Stimulated activated memory B cell treated with anti-CD40 and anti-IgM and Interleukin-4, amounts not matched to agents 10 μg/mL and 1 μg/mL and 100 μg/mL, for 72 hours (primary cell): ENCODE measurements at places on chromosomes 2 and 18.

GRCh38 chr2:20744366-20745335 lies 77.7 kb downstream of the GDF7 start:
- peak overlapping the region; percentile 3 for H3K27ac ChIP-seq
- peak; percentile 78 for ATAC-seq
- no peak overlapping the region for H3K4me3 ChIP-seq

DNA sequence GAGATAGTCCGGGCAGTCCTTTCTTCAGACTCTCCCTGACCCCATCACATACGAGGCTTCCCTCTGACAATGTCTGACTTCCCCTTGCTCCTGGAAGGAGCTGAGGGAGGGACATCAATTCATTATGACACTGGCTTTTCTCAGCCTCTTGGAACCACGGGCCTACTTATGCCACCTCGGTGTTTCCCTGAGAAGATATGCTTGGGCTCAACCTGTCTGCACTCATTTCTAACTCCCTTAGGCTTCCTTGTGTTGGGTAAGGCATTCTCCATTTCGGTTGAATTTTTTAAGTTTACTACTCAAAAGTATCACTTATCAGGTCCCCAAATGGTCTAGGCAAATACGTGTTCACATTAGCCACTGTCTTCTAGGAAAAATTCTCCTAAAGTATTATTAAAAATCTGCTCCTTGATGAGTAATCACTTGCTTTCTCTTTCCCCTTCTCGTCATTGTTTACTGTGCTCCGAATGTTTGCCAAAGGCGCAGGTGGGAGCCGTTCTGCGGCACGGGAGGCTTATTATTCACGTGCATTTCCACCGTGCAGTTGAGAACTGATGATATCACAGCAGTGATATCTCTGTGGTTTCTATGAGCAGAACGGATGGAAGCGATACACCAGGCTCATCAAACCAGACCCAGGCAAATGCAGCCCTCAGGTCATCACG lies 33.1 kb downstream of the ARL4C start:
- H3K4me1 ChIP-seq, result peaks cover 11% of the 10 kb centered on the region
- no peaks in the 10 kb centered on the region for H3K27me3 ChIP-seq
- no peak overlapping the region for H3K27ac ChIP-seq
- ATAC-seq, result no peak
- H3K36me3 ChIP-seq, result no peaks in the 10 kb centered on the region

- H3K4me3 ChIP-seq, result peak overlapping the region; percentile 50
- no peak for ATAC-seq
These were observed 57.8 kb upstream of the KIF5C start for GRCh38 chr2:148817210-148817708.

GRCh38 chr2:205698286-205699268 lies 16.3 kb downstream of the NRP2 start:
- ATAC-seq, result no peak
- peaks cover 25% of the 10 kb centered on the region for H3K4me1 ChIP-seq
- no peaks in the 10 kb centered on the region for H3K36me3 ChIP-seq

GRCh38 chr2:95390881-95391321 lies 11.6 kb upstream of the FAHD2A start:
- no peak overlapping the region for H3K27ac ChIP-seq
- ATAC-seq, result no peak
- no peaks in the 10 kb centered on the region for H3K36me3 ChIP-seq
- H3K4me1 ChIP-seq, result no peaks in the 10 kb centered on the region
- H3K4me3 ChIP-seq, result no peak overlapping the region

- no peaks in the 10 kb centered on the region for H3K27me3 ChIP-seq
- no peak overlapping the region for H3K27ac ChIP-seq
- no peak overlapping the region for H3K4me3 ChIP-seq
- no peaks in the 10 kb centered on the region for H3K4me1 ChIP-seq
These were observed 189.9 kb downstream of the CD226 start for GRCh38 chr18:69757733-69758132.

DNA sequence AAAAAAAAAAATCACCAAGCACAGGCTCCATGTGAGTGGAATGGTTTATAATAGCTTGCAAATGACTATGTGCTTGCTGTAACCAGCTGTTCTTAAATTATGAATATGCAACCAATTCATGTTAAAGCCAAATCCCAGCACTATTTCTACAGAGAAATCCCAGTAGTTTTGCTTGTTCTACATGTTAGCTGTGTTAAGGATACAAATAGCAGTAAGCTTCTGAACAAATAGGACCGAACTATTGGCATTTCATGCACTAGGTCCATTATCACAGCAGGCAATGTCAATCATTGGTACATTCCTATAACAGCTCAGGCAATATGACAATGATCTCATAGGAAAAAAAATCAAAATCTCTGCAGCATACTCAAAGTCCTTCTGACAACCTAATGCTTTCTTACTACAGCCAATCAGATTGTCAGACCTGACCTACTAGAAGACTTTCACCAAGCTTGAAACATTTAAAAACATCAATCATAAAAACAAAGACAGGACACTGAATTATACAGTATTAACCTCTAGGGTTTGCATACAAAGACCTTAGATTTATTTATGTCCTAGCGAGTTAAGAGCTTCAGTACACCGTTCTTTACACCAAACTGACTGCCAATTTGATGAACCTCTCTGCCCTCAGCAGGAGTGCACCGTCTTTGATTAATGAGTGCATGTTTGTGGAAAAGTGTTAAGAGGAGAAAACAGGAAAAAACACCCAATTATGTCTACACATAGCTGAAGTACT lies 6.4 kb downstream of the BAZ2B start:
- no peak for ATAC-seq
- H3K4me1 ChIP-seq, result peaks cover 6% of the 10 kb centered on the region
- no peaks in the 10 kb centered on the region for H3K27me3 ChIP-seq
- H3K36me3 ChIP-seq, result no peaks in the 10 kb centered on the region

DNA sequence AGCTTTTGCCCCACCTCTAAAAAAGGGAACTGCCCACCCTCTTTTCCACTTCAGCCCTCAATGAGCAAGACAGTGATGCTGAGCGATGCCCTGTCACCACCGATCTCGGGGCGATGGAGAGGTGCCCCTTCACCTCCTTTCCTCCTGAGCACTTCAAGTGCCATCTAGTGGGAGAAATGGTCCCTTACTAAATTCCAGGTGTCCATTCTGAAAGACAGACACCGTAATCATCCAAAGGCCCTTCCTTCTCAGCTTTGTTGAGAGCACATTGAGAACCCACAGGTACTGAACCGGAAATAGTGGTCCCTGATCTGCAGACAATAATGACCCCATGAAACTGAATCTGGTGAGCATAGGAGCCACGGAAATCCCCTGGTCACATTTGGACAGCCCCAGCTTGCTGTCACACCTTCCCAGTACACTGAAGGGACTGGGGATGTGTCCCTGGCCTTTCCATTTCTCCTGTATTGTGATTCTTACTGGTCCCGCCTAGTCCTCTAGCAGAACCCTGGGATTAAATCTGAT lies 38.5 kb downstream of the KCTD18 start:
- H3K36me3 ChIP-seq, result no peaks in the 10 kb centered on the region
- peak; percentile 76 for ATAC-seq
- H3K4me1 ChIP-seq, result peaks cover 34% of the 10 kb centered on the region
- peak overlapping the region; percentile 25 for H3K27ac ChIP-seq

- peak overlapping the region; percentile 78 for H3K4me3 ChIP-seq
- H3K27me3 ChIP-seq, result peaks cover 69% of the 10 kb centered on the region
- H3K36me3 ChIP-seq, result no peaks in the 10 kb centered on the region
These were observed 108.7 kb upstream of the KCTD1 start for GRCh38 chr18:26656944-26657536.

- H3K27me3 ChIP-seq, result no peaks in the 10 kb centered on the region
- H3K4me3 ChIP-seq, result no peak overlapping the region
These were observed 1882.3 kb upstream of the PIK3C3 start for GRCh38 chr18:40072761-40073160.

DNA sequence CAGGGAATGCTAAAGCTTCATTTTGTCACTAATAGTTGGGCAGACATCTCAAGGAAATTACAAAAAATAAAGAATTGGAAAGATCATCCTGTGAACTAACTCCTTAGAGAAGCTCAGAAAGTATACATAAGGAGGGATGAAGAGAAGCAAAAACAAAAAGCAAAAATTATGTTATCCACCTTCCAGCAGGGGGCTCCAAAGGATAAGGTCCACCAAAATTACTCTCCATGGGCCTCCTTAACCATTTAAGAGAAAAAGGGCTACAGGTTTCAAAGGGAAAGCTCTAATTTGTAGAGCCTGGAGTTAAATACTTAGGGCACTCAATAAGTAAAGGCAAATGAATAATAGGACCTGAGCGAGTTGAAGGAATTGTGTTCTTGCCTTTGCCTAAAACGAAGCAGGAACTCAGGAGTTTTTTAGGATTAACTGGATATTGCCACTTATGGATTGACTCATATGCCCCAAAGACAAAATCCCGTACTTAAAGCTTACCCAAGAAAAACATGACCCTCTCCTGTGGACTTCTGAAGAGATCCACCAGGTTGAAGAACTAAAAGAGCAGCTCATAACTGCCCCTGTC lies 1167.9 kb downstream of the DSC3 start:
- H3K27me3 ChIP-seq, result no peaks in the 10 kb centered on the region
- no peak overlapping the region for H3K27ac ChIP-seq
- H3K4me3 ChIP-seq, result no peak overlapping the region
- ATAC-seq, result no peak
- no peaks in the 10 kb centered on the region for H3K4me1 ChIP-seq
- no peaks in the 10 kb centered on the region for H3K36me3 ChIP-seq

- H3K27ac ChIP-seq, result no peak overlapping the region
- H3K4me1 ChIP-seq, result no peaks in the 10 kb centered on the region
- peaks cover 14% of the 10 kb centered on the region for H3K27me3 ChIP-seq
- H3K36me3 ChIP-seq, result no peaks in the 10 kb centered on the region
- no peak for ATAC-seq
These were observed 216.2 kb downstream of the GBX2 start for GRCh38 chr2:235951982-235952381.

DNA sequence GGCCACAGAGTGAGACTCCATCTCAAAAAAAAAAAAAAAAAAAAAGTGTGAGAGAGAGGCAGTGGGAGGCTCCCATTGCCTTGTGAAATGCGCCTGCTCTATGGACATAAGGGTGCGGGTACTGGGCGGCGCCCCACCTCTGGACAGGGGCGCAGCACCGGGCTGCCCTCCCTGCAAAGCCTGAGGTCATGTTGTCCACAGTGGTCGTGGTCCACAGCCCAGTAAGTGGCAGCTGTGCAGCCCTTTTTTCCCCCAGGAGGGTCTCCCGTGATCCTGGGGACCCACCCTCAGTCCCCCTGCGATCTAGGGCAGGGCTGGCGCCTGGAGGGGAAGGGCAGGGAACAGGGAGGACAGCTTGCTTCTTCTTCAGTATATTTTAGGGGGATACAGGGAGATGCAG lies 37.8 kb downstream of the LPIN1 start:
- no peak overlapping the region for H3K4me3 ChIP-seq
- peaks cover 89% of the 10 kb centered on the region for H3K36me3 ChIP-seq
- peaks cover 9% of the 10 kb centered on the region for H3K4me1 ChIP-seq
- no peaks in the 10 kb centered on the region for H3K27me3 ChIP-seq

DNA sequence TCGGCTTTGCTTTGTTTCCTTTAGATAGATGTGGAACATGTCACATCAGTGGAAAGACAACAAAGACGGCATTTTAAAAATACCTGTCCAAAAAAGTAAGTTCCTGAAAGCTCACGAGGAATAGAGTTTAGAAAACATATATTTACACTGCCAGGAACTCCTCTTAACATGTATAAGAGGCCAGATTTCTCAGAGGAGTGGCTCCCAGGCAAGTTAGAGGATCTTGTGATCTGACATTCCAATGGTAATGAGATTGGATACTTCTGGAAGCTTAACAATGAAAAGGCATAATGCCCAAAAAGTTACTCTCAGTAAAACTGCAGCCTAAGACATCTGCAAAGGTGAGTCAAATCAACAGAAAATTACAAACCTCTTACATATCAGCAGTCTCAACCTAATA lies 77.1 kb downstream of the CYRIA start:
- no peak overlapping the region for H3K27ac ChIP-seq
- peaks cover 51% of the 10 kb centered on the region for H3K36me3 ChIP-seq
- H3K4me3 ChIP-seq, result no peak overlapping the region
- H3K27me3 ChIP-seq, result no peaks in the 10 kb centered on the region
- no peak for ATAC-seq

- H3K4me3 ChIP-seq, result no peak overlapping the region
- no peaks in the 10 kb centered on the region for H3K4me1 ChIP-seq
- no peak for ATAC-seq
- H3K36me3 ChIP-seq, result no peaks in the 10 kb centered on the region
These were observed 114.9 kb downstream of the GALNT13 start for GRCh38 chr2:153986488-153987229.

- H3K27me3 ChIP-seq, result peaks cover 29% of the 10 kb centered on the region
- no peak for ATAC-seq
- no peaks in the 10 kb centered on the region for H3K36me3 ChIP-seq
- no peak overlapping the region for H3K27ac ChIP-seq
- H3K4me1 ChIP-seq, result no peaks in the 10 kb centered on the region
These were observed 45.3 kb upstream of the IGFBP5 start for GRCh38 chr2:216740557-216741222.

- H3K27me3 ChIP-seq, result peaks cover 26% of the 10 kb centered on the region
- no peaks in the 10 kb centered on the region for H3K4me1 ChIP-seq
- H3K36me3 ChIP-seq, result no peaks in the 10 kb centered on the region
These were observed 44.0 kb downstream of the ITGB6 start for GRCh38 chr2:160156100-160156499.

DNA sequence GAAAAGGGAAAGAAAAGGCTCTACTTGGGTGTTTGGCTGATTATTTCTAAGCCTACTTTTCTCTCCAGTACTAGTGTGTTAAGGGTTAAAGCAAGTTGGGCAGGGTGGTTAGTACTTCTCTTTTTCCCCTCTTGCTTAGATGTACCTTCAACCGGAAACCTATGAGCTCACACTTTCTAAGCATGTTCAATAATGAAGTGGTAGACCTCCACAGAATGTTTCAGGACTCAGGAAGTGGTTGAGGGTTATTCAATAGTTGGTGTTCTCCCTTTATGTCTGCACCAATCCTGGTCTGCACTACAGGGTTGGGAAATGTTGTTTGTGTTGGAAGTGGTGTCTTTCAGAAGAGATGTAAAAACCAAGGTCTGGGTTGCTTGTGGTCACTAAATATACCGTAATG lies 137.1 kb downstream of the ZEB2 start:
- ATAC-seq, result peak; percentile 96
- H3K4me1 ChIP-seq, result peaks cover 40% of the 10 kb centered on the region
- H3K4me3 ChIP-seq, result peak overlapping the region; percentile 37
- no peaks in the 10 kb centered on the region for H3K27me3 ChIP-seq
